ENCODE measurements at places on chromosomes 2 and 18.

GRCh38 chr2:110858993-110859701, 126.8 kb downstream of the ACOXL start:
- no peak for DNase-seq

GRCh38 chr2:226185616-226186211, 613.9 kb downstream of the IRS1 start:
- DNase-seq, result no peak

- no peak for DNase-seq
Measured at GRCh38 chr18:46867367-46868143, 49.8 kb downstream of the PIAS2 start.

DNA sequence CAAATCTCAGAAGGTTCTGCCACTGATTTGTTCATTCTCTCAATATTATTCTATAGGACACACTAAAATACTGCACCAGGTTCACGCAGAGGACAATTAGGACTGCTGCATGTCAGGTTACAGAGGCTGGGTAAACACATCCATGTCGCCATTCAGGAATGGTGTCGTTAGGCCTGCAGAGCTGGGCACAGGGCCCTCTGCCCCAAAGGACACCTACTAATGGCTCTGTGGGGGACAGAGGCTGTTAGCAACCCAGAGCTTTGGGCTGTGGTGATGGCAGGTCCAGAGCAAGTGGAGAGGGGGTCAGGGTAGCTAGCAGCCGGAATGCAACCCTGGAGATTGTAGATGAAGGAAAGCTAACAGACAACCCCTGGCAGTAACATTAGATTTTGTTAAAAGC, 115.9 kb downstream of the TTC32 start:
- no peak for DNase-seq

GRCh38 chr2:198913394-198914152, 544.2 kb downstream of the SATB2 start:
- DNase-seq, result no peak

Measured in activated CD4-positive, alpha-beta T cell treated with anti-CD3 and anti-CD28 coated beads, Interleukin-2, amount 50 U/mL, for 4 hours (primary cell).